NCI-H1105 (cell line): ENCODE measurements at places on chromosomes 6 and 20.
A peak's percentile ranks its signal among the peaks of the same experiment; 100 is the strongest.

DNA sequence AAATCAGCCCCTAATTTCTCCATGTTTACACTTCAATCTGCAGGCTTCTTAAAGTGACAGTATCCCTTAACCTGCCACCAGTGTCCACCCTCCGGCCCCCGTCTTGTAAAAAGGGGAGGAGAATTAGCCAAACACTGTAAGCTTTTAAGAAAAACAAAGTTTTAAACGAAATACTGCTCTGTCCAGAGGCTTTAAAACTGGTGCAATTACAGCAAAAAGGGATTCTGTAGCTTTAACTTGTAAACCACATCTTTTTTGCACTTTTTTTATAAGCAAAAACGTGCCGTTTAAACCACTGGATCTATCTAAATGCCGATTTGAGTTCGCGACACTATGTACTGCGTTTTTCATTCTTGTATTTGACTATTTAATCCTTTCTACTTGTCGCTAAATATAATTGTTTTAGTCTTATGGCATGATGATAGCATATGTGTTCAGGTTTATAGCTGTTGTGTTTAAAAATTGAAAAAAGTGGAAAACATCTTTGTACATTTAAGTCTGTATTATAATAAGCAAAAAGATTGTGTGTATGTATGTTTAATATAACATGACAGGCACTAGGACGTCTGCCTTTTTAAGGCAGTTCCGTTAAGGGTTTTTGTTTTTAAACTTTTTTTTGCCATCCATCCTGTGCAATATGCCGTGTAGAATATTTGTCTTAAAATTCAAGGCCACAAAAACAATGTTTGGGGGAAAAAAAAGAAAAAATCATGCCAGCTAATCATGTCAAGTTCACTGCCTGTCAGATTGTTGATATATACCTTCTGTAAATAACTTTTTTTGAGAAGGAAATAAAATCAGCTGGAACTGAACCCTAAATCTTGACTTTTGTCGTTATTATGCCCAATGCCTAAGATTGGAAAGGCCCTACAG lies 4.5 kb downstream of the SOX4 start:
- no peak for DNase-seq

DNA sequence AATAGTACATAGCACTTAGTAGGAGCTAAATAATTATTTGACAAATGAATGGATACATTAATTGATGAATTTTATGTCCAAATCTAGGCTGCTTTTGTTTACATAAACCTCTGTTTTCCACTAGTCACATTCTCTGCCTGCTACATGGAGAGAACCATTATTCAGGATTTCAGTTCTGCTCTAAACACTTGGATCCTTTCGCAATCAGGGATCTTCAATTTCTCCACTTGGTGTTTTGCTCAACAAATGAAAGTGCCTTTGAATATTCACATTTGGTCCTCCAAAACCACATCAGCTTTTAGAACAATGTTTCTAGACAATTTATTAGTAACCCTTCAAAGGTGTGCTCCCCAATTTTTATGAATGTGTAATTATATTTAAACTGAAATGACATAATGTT lies 30.6 kb upstream of the HLA-DQB1 start:
- no peak for DNase-seq

DNA sequence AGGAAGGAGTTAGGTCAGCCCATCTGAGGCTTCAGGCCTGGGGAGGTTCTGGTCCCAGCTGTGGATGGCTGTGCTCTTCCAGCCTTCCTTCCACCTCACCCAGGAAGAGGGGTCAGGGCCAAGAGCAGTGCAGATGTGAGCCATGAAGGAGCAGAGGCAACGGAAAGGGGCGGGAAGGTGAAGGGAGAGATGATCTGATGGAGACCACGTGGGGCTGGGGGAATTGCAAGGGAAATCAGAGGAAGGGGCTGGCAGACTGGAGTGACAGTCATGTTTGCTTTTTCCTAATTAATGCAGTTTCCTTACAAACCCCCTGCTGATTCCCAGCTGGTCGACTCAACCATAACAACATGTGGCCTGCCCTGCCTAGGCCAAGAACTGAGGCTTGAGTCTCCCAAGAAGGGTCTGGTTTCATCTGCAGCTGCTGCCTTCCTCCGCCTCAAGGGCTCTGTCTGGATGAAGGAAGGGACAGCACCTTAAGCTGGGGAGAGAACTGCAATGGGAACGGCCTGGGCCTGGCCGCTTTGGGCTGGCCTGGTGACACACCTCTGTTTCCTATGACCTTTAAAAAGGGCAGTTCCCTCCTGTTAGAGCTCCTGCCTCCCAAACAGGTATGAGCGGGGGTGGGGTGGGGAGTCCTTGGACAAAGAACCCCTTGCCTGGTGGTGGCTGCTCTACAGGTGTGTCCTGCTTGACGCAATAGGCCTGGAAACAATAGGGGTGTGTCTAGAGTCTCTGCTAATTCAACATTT lies 7.8 kb upstream of the MRPS18A start:
- DNase-seq = no peak

GRCh38 chr20:61271312-61272231 lies 19.5 kb downstream of the CDH4 start:
- DNase-seq = peak; percentile 36

DNA sequence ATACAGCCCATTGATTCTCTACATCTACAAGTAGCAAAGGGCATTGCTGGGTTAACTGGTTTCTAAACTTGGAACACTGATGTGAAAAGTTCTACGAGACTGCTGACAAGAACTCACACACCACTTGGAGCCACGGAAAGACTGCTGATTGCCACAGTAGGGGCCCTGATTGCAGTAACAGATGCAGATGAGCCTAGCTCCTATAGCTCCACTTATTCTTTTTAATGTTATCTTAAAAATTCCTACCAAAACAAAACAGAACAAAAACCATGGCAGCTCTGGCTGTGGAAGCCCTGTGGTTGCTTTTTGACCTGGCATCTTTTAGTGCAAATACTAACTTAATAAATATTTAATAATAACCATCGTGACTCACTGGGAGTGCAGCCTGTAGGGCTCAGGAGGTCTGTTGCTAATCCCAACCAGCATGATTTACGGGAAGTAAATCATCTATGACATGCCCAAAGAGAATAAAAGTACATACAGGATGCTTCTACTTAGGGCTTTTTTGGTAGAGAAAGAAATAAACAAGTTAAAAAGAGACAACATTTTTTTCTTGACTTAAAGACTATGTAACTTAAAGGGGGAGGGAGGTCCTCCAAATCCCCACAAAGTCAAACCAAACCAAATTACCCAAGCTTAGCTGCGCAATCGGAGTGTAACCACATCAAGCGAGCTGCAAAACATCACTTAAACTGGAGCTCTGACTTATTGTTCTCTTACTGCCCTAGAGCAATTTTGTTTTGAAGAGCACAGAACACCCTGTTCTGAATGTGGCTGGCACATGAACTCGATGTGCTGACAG lies 87.2 kb downstream of the FKBP5 start:
- peak; percentile 55 for DNase-seq

DNA sequence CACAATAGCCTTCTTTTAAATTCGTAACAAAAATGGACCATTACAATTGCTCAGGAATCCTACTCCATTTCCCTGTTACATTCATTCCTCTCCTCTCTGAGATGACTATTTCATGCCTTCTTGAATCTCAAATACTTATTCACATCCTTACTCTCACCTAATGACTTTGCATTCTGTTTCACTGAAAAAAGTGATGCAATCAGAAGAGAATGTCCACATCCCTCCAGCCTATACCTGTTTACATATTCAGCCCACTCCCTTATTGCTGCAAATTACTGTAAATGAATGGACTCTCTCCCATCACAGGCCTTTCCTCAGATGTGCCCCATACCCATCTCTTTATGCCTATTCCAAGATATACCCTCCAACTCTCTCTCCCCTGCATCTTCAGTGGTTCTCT lies 8.6 kb downstream of the TAAR1 start:
- DNase-seq = no peak

DNA sequence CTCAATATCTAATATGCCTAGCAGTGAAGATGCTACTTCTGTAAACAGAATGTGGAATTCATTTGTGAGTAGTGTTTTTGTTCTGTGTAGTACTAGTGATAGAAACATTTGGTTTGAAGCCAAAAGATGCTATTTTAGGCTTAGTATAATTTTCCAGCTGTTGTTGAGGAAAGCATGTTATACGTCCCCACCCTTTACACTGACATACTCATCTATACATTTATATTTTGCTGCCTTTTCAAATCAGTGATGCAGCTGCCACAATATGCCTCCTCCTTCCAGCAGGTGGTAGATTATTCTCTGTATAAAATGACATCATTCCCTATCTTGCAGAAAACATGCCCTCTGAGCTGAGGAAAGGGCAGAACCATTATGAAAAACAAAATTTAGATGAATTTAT lies 1217.6 kb upstream of the GJE1 start:
- peak; percentile 86 for DNase-seq

DNA sequence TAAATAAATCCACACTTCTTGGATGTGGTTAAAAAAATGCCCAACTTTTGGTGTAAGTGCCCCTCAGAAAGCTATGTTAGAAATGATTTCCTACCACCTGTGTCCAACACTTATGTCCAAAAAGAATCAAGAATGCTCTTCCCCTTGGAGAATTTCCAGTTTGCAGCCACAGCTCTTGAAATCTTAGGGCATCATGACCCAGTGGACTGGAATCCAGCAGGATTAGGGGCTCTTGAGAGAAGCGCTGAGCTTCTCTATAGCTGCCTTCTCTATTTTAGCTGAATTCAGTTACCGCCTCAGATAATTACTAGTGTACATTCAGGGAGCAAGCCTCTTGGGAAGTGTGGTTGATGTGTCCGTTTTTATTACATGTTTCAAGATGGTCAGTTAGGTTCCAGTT lies 2.5 kb downstream of the PHACTR1 start:
- DNase-seq = no peak

- no peak for DNase-seq
Observed at GRCh38 chr20:20103486-20103885, 51.2 kb downstream of the CFAP61 start.

DNA sequence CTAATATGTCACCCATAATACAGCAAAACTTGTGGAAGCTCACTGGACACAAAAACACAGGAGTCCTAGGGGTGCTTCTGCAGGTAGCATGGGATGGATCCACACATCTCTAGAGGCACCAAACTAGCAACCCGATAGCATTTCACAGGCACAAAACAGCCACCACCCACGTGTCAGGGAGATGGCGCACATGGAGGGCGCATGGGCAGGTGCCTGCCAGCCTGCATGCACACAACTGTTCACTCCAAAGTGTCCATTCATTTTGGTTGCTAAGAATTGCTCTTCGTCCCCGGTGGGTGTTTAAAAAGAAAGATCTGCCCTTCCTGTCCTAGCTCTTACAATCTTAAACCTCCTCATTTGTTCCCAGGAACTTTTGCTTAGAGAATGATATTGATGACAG lies 171.3 kb downstream of the SYNDIG1 start:
- no peak for DNase-seq

- DNase-seq = no peak
Observed at GRCh38 chr6:11260249-11261038, 28.0 kb upstream of the NEDD9 start.

- no peak for DNase-seq
Observed at GRCh38 chr6:38215651-38216311, 396.3 kb downstream of the ZFAND3 start.

- no peak for DNase-seq
Observed at GRCh38 chr20:42747765-42748411, 441.8 kb downstream of the PTPRT start.

GRCh38 chr20:39611901-39612300 lies 649.8 kb downstream of the DHX35 start:
- DNase-seq = no peak

- no peak for DNase-seq
Observed at GRCh38 chr20:17835240-17835933, 133.2 kb downstream of the SNX5 start.

- DNase-seq = no peak
Observed at GRCh38 chr6:61210549-61210948, 1075.5 kb downstream of the KHDRBS2 start.

DNA sequence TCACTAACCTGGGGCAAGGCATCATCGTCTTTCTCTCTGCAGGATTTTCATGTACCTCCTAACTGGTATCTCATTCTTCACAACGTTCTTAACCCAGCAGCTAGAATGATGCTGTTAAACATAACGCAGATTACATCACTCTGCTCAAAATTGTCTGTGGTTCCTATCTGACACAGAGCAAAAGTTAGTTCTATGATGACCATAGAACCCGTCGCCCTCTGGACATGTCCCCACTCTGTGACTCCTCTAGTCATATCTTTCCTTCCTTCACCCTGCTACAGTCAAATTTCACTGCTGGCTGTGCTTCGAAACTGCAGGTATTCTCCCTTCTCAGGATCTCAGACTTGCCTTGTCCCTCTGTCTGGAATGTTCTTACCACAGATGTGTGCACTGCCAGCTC lies 87.4 kb upstream of the TPD52L1 start:
- DNase-seq = no peak

- DNase-seq = no peak
Observed at GRCh38 chr6:166488701-166489100, 97.8 kb downstream of the RAMACL start.

DNA sequence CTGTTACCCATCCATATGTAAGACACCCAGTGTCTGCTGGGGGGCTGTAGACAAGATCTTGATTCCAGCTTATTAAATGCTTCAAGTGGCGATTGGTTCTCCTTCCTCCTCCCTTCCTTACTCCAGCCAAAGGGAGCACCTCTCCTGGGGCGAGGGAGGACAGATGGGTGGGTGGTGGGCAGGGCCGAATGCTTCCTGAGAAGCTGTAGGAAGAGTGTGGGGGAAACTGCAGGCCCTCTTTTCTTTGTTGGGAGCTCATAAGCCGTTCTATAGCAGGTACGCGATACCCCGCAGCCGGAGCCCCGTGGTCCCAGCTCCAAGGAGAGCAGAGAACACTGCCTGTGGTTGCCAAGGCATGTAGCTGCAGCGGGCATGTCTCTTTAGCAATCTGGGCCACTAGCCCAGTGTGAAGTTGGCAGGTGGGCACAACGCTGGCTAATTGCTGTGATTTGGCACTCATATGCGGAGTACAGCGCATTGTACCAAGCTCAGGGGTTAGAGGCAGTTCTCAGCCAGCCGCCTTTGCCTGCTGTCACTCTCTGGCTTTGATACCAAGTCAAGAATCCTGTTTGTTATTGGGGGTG lies 14.7 kb upstream of the KCNG1 start:
- DNase-seq = peak; percentile 92

DNA sequence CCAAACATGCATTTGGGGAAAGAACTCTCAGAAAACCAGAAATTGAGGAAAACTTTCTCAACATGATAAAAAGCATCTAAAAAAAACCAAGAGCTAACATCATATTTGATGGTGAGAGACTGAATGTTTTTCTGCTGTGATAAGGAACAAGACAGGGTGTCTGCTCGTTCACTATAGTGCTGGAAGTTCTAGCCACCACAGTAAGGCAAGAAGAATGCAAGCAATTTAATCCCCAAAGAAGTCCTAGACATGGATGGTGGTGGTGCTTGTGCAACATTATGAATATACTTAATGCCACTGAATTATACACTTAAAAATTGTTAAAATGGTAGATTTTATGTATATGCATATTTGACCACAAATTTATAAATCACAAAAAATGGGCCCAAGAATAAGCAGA lies 53.4 kb downstream of the LYRM2 start:
- DNase-seq = no peak

GRCh38 chr6:97702248-97702647 lies 419.2 kb upstream of the MMS22L start:
- DNase-seq = no peak

GRCh38 chr20:44746367-44747165 lies 901 bp downstream of the KCNK15 start:
- DNase-seq = peak; percentile 95
